Ammon's horn (tissue), 1 donor: ENCODE measurements at places on chromosomes 13 and 19.

DNA sequence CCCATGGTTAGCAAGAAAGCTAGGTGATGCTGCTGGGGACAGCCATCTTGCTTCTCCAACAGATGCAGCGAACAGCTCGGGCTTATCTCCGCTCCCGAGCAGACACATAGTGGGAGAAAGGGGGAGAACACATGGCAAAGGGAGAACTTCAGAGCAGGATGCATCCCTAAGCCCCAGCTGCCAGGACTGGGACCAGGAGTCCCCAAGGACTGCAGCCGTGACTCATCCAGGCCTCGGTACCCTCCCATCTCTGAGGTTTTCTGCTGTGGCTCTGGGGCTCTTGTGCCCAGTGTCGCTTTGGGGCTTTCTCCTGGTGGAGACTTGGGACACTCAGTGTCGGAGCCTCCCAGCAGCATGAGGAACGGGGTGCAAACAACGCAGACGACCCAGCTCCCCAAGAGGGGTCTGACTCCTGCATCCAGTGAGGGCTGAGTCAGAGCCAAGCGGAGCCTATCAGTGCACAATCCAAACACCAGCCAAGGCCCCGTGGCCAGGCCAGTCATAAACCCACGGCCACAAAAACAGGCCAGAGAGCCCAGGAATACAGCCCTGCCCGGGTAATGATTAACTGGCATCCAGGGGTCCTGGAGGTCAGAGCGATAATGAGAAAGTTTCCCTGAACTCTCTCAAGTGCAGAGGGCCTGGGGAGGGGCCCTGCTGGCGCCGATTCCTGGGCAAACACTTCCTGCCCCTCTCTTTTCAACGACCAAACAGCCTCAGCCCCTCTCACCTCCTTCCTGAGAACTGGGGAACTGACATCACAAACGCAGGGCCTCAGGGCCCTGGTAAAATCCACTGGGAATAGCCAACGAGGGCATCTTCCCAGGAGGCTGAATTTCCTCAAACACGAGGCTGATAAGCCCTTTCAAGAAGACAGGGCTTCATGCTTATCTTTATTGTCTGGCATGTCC is 202.9 kb downstream of the USP12 start:
- DNase-seq: no peak

DNA sequence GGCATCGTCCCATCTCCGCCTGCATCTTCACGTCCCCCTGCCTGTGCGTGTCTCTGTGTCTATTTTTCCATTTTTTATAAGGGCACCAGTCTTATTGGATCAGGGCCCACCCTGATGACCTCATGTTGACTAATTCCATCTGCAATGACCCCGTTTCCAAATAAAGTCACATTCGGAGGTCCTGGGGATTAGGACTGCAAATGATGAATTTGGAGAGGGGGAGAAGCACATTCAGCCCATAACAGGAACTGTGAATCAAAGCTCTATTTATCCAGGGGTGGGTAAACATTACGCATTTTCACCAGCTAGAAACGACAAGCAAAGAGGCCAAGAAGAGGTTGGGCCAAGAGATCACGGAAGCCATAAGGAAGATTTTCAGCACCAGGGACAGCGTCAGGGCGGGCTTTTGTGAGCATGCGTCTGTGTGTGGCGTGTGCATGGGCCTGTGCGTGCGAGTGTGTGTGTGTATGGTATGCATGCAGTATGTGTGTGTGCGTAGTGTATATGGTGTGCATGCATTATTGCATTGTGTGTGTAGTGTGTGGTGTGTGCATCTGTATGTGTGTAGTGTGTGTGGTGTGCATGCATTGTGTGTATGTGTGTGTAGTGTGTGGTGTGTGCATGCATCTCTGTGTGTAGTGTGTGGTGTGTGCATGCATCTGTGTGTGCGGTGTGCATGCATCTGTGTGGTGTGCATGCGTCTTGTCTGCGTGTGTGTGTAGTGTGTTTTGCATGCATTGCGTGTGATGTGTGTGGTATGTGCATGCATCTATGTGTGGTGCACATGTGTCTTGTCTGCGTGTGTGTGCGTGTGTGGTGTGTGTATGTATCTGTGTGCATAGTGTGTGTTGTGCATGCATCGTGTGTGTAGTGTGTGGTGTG is 19.6 kb downstream of the CELF5 start:
- DNase-seq: no peak

- DNase-seq: no peak
Observed at GRCh38 chr13:44151474-44151873, 222.2 kb upstream of the SERP2 start.

DNA sequence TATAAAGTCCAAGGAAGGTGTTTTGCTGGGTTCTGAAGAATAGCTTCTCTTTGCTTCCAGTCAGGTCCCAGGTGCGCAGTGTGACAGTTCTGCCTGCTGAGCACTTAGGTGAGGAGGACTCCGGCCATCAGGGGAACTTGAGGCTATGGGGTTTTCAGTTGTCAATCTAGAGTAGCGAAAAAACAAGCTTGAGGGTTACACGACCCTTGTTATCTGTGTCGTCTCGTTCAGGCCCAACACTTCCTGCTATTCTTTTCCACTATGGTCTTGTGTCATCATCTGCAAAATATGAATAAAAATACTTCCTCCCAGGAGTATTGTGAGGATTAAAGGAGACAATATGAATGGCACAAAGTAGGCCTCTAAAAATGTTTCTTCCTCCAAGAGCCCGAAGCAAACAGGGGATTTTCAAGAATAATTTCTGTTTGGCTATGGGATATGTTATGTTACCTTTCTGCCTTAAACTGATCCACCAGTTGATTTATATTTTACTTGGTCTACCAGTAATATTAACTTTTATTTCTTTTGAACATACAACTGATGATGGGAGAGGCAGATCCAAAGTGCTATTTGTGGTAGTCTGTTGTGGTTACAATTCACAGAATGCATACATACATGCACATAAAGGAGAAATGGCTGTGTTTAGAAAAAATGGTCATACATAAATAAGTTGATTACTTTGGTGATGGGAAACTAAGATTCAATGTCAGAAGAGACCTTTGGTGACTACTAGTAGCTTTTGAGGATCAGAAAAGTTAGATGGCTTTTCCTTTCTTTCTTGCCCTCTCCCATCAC is 40.5 kb upstream of the RCBTB2 start:
- no peak for DNase-seq

GRCh38 chr19:54266133-54266532 is 9.1 kb upstream of the LILRB5 start:
- DNase-seq: peak; percentile 77
